ENCODE measurements at places on chromosomes 1 and 21. TPM values are rescaled to one million over a fixed set of nuclear protein-coding genes. Genes with fewer than 3 reads are reported as not detected.

DNA sequence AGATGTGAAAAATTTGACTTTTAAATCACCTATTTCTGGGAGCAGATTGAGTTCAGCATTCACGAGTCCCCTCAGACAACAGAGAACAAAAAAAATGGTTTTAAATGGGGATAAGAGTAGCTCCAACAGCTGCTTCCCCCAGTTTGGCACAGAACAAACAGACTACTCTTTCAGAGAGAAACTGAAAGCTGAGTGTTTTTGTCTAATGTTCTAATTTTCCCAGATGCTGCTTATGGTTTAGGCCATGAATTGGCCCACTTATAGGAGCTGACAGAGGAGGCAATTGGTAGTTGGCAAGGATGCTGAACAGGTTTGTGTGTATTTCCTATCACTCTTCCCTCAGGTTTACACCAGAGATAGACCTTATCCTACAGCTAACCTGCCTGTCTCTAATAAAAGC lies 1637.4 kb upstream of the PRMT6 start:
- no peak for DNase-seq

DNA sequence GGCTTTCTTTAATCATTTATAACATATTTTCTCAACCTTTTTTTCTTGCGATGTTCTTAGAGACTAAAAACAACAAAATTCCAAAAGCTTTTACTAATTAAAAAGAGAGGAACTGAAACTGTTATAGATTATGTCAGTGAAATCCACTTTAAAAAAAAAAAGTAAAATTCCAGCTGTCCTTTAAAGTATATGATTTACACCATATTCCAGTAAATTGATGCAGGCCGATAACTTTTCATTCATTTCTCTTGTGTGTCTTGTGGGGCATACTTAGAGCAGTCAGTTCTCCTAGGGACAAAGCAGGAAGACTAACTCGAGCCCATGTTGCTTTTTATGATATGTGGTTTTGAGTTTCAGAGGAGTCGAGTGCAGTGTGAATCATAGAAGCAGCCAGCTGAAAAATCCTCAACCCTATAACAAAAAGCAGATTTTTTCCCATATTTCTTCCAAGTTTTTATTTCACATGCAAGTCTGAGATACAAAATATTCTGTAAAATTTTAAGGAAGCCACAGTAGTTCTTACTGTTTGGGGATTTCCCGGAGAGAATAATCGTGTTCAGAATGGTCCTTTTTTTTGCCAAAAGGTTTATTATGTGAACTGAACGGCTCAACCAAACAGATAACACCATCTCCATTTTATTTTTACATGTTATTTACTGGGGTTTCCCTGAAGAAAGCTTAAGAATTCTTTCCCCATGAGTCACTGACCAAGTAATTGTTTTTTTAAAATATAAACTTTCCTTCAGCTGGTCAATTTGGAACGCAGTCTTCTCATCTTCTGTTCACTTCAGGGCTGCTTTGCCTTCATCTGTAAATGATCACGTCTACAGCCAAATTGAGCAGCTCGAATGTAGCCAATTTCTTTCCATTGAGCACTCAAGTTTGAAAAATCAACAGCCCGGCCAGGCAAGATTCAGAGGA lies 77.0 kb upstream of the C1orf105 start:
- DNase-seq, result peak; percentile 85

- DNase-seq, result peak; percentile 94
Measured at GRCh38 chr21:41957991-41958766, 4.4 kb upstream of the C2CD2 start.

Gene ASCL5
- under 0.01 TPM for total RNA-seq

Gene ANGPTL3
- total RNA-seq, result not detected

Gene NOS1AP
- 0.17 TPM for total RNA-seq
